ENCODE measurements at places on chromosomes 1 and 21.

DNA sequence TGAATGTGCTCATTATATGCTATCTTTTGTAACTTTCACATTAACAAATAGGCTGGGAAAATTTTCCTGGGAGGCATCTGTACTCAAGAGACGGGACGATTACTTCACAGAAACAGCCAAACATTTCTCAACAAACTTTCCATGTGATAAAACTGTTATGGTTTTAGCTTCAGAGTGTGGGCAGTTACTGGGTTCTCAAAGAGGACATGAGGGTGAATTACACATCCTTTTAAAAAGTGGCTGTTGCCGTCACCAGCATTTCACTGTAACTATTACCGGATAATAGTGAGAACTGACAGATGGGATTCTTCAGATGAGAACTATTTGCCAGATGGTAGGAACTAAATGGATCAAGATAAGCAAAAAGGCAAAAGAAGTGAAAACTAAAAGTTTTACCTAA lies 109.1 kb downstream of the APP start:
- peak; percentile 78 for DNase-seq

DNA sequence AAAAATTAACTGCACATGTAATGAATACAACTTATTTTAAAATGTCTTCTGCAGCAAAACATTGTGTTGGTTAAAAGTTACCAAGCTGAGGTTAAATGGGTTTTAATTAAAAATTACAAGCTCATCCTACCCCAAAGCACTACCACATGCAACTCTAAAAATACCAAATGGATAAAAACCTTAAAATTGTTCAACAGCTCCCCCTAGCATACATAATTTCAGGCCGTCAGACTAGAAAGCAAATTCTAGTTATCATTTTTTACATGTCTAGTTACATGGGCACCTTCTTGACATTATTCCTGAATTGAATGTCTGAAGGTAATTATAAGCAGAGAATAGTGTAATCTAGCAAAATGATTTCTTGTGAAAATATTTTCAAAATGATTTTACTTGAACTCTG lies 176.5 kb downstream of the C1orf21 start:
- DNase-seq, result peak; percentile 51

DNA sequence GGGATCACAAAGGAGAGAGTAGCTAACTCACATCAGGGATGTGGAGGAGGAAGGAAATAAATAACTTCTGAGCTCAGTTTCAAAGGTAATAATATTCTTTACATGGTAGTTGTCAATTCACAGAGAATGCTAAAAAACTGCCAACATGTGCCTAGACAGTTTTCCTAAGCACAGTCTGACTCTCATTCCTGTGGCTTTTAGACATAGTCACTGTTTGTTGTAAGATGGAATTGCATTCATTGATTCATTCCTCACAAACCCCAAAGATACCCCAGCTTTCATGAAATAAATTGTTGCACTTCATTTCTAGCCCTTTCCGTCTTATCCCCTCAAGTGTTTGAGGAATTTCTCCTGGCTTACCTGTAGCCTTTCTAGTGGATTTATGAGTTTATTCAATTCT lies 263.9 kb downstream of the NTNG1 start:
- no peak for DNase-seq

DNA sequence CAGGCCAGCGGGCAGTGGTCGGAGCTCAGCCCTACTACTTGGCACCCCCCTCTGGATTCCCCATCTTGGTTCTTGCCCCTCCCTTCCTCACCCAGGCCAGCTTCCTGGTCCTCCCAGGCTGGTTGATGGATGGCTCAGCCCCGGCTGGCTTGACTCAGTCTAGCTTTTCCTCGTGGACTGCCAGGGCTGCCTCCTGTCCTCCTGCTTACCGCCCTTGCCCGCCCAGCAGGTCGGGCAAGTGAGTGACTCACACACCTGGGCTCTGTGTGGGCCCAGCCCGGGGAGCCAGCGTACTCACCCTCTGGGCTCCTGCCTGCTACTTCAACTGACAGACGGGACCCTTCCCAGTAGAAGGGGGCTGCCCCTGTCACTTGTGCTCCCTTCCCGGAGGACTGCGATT lies 19.5 kb upstream of the ARHGEF10L start:
- DNase-seq, result no peak

Measured in NCI-H82 (cell line).